COR-L47 (cell line): ENCODE measurements at places on chromosomes 12 and 14.

DNA sequence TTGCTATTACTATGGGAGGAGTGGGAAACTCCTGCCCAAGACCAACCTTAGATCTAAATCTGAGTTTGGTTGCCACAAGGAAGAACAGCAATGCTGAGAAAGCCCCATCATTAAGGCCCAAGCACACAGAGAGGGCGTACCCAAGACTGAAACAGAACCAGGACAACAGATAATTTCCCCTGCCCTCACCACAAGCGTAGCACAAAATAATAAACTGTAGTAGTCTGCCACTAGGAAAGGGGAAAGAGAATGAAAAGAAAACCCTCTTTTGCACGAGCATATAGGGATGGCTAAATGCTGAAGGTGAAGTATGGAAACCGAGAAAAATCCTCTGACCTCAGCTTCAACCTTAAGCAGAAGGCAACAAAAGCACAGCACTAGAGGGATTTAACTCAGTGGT lies 76.5 kb upstream of the DHRS4 start:
- no peak for DNase-seq

GRCh38 chr12:31868965-31869364 lies 90.2 kb upstream of the RESF1 start:
- DNase-seq: peak; percentile 92

- no peak for DNase-seq
Observed at GRCh38 chr14:24250354-24250753, 7.9 kb upstream of the TINF2 start.

GRCh38 chr14:86296173-86296572 lies 766.2 kb downstream of the FLRT2 start:
- DNase-seq: peak; percentile 88

- no peak for DNase-seq
Observed at GRCh38 chr12:9706086-9706685, 26.7 kb downstream of the CLECL1 start.

- peak; percentile 94 for DNase-seq
Observed at GRCh38 chr12:52197371-52198231, 5.8 kb upstream of the KRT80 start.

- no peak for DNase-seq
Observed at GRCh38 chr12:56721721-56722120, 3.4 kb downstream of the NACA start.

GRCh38 chr12:58424735-58425392 lies 483.5 kb downstream of the ATP23 start:
- DNase-seq: no peak

GRCh38 chr12:24198936-24199671 lies 249.6 kb upstream of the SOX5 start:
- no peak for DNase-seq

DNA sequence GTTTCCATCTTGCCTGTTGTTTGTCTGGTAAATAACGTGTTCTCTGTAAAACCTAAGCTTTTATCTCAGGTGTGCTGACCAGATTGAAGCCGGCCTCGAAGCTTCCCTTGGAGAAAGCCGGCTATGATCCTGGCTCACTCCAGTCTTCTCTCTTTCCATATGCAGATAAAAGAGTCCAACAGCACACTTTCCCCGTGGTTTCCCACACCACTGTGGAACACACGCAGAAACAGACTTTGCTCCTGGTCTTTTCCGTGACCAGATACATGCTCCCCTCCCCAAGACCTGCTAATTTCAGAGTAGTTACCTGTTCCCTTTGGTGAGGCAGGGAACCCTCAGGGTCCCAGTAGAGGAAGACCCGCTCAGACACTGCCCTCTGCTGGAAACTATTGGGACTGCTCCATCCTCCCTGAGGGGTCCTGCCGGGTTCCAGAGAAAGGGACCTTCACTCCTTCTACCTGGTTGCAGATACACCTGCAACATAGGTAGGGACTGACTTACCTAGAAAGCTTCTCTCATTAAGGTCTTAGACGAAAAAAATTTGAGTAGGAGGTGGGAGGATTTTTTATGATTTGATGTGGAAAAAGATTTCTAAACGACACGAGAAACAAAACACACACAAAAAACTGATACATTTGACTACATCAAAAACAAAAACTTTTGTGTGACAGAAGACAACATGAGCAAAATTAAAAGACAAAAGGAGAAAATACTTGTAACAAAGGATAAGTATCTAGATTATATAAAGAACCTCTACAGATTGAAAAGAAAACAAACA lies 415.4 kb upstream of the CCDC196 start:
- peak; percentile 59 for DNase-seq

- no peak for DNase-seq
Observed at GRCh38 chr14:75793806-75794205, 132.8 kb downstream of the TTLL5 start.

GRCh38 chr14:78605897-78606500 lies 435.8 kb downstream of the NRXN3 start:
- no peak for DNase-seq

DNA sequence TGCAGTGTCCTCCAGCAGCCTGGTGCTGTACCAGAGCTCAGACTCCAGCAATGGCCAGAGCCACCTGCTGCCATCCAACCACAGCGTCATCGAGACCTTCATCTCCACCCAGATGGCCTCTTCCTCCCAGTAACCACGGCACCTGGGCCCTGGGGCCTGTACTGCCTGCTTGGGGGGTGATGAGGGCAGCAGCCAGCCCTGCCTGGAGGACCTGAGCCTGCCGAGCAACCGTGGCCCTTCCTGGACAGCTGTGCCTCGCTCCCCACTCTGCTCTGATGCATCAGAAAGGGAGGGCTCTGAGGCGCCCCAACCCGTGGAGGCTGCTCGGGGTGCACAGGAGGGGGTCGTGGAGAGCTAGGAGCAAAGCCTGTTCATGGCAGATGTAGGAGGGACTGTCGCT lies 15.2 kb downstream of the C12orf43 start:
- no peak for DNase-seq
